Cardiac muscle cell (in vitro differentiated cells and primary cell): ENCODE measurements at places on chromosomes 1 and 21.

DNA sequence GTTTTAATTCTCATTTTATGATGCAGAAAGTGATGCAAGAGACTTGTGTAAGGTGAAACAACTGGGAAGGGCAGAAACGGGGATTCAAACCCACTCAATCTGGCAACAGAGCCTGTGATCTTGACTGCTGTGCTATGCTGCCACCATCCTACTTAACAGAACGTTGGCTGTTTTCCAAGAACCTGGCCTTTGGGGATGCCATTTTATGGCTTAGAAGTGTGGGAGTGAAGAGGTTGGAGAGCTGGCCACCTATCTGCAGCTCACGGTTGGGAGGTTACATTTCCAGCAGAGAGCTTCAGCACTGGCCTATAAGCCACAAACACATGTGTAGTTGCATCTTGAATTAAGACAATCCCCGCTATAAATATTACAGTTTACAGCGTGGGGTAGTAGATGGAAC is 235.3 kb downstream of the PRDM2 start:
- DNase-seq: no peak

GRCh38 chr1:52738893-52739292 is 12.6 kb downstream of the ZYG11B start:
- no peak for DNase-seq

- peak; percentile 14 for DNase-seq
These were observed 360.1 kb upstream of the PLXNA2 start for GRCh38 chr1:208604295-208604694.

DNA sequence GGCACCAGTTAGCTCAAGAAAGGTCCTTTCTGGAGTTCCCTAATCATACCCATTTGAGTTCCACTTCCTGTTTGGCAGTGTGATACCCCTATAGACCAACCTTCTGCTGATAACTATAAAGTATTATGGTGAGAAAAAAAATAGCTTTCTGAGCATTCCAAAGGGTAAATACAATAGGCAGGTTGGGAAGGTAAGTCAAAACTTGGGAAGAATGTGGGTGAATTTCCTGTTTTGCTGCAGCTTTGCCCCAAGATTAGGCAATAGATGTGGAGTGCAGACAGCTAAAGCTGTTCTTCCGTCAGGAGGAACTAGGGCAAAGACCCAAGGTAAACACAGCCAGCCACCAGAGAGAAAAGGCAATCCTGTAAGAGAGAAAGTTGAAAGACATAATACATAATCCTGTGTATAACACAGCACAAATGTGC is 49.9 kb upstream of the GUCA2A start:
- no peak for DNase-seq

DNA sequence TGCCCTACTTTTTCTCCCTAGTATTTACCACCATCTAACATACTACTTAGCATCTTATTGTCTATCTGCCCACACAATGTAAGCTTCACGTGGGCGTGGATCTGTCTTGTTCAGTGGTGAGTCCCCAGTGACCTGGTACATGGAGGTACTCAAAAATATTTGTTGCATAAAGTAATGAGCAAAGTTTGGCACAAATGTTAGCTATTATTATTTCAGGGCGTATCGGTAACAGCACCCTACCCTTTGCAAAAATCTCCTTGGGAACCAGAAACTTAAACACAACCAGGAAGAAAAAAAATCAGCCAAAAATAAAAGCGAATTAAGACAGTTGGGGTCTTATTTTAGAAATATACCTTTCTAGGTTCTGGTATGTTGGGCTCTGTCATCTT is 454 bp upstream of the NENF start:
- peak; percentile 13 for DNase-seq

DNA sequence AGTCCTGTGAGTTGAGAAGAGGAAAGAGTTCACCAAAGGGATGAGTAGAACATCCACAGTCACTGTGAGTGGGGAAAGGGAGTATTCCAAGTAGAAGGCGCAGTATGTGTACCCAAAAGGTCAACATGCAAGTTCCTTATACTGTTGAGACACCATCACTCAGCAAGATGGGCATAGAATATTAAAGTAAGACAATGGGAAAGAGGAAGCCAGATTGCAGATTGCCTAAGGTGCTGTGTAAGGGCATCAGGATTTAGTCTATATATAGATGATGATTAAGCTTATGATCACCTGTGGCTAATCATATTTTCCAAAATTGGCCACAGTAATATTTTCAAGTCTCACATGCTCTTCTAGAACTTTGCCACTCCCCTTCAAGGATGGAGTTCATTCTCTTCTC is 120.1 kb upstream of the CAMK1G start:
- DNase-seq: no peak

- no peak for DNase-seq
These were observed 1.6 kb downstream of the ELF3 start for GRCh38 chr1:202011994-202012393.

- DNase-seq: peak; percentile 43
These were observed 162.6 kb downstream of the RUNX1 start for GRCh38 chr21:34886240-34887104.

GRCh38 chr1:220342853-220343252 is 70.6 kb upstream of the RAB3GAP2 start:
- no peak for DNase-seq

DNA sequence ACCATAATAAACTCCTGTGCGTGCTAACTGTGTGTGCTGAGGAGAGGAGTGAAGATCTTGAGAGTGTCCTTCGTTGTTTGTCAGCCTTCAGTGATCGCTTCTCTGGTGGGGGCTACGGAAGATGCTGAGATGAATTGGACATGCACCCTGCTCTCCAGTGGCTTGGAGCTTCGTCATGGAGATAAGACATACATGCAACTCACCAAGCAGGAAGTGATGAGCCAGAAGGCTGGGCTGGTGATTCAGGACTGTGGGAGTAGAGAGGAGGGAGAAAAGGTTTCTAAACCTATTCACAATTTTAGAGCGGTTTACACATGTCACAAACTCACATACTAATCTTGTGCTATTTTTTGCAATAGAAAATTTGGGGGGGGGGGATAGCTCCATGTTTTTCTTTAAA is 128.9 kb upstream of the ADAR start:
- DNase-seq: peak; percentile 83

GRCh38 chr1:166172106-166172505 is 5.3 kb upstream of the FAM78B start:
- DNase-seq: no peak

GRCh38 chr1:26022404-26022779 is 817 bp downstream of the EXTL1 start:
- DNase-seq: no peak

GRCh38 chr1:20141001-20141400 is 1.9 kb downstream of the PLA2G2F start:
- no peak for DNase-seq

GRCh38 chr1:15152318-15153183 is 996 bp upstream of the TMEM51 start:
- DNase-seq: peak; percentile 93

GRCh38 chr1:7616953-7617352 is 154.1 kb upstream of the VAMP3 start:
- peak; percentile 67 for DNase-seq

- no peak for DNase-seq
These were observed at the start of gene LORICRIN for GRCh38 chr1:153259387-153259786. Gene LORICRIN (plus strand): TSS chr1:153259687. CDS start chr1:153260950, 1,263 bp downstream.
